ENCODE measurements at places on chromosomes 7 and 10.

GRCh38 chr7:84237533-84238173 lies 43.1 kb upstream of the SEMA3A start:
- DNase-seq, result no peak

DNA sequence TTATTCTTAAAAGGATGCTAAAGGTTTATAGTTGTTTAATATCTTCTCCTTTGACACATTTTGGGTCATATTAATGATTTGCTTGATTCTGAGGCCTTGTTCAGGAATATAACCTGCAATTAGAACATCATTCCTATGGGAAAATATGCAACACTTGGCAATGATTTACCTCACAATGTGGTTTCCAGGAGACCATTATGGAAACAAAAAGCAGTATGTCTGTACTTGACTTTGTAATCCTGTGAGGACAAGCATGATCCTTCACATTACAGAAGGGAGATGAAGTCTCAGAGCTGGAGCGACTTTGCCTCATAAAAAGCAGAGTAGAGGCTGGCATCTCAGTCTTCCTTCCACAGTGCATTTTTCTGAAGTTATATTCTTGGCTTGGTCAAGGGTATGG lies 57.0 kb upstream of the CDCA7L start:
- no peak for DNase-seq

- no peak for DNase-seq
These were observed 676.7 kb downstream of the PCDH15 start for GRCh38 chr10:54124209-54124885.

DNA sequence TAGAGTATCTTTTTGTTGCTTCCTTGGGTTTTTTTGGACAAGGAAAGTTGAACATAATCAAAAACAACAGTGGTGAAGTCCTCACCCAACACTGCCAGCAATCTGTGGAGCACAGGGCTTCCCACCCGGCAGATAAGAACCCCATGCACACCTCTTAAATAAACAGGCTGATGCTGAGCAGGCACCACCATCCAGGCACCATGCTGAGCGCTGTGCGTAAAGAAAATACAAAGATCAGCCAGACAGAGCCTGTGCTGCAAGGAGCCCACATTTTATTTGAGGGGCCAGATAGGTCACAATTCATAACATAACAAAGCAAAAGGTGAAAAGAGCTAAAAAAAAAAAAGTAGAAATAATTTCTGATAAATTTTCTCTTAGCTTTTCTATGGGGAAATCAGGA lies 231.2 kb downstream of the PTPRN2 start:
- no peak for DNase-seq

DNA sequence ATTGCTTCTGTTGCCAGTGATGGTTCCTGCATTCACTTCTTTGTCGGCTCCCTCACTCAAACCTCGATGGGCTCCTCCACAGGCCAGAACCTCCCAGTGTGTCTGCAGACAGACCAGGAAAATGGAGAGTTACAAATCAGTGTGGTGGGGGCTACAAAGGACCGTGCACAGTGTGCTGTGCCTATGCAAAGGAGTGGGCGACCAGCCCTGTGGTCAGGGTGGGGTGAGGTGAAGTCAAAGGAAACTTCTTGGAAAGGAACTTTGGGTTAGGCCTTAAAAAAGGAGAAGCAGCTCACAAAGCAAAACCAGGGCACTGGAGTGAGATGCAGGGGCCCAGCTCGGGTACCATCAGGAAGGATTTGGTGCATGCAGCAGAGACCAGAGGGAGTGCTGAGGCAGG lies 304.3 kb upstream of the ZMIZ1 start:
- no peak for DNase-seq

DNA sequence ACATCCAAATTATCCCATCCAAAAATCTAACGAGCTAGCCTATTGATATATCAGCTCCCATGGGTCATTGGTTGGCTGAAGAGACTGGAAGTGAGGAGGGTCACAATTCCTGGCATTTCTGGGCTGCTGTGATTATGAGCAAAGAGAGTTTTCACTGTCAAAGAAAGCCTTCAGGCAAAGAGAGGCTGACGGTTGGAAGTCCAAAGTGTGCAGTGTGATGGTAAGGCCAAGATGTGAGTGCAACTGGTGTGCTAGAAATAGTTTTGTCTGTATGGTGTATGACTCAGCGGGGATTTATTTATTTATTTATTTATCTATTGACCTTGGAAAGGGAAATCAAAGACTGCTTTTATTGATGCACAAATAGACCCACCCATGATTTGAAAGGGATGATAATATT lies 75.0 kb downstream of the AASS start:
- DNase-seq, result no peak
